ENCODE measurements at places on chromosomes 3 and 15. TPM values are rescaled to one million over a fixed set of nuclear protein-coding genes. Genes with fewer than 3 reads are reported as not detected.

The ARL6IP5 gene
- total RNA-seq: 78.6 TPM

The VIPR1 gene
- 2.0 TPM for total RNA-seq

The MAGI1 gene
- total RNA-seq: 18.6 TPM

The GOLGA8M gene
- total RNA-seq: not detected

The TERC gene
- total RNA-seq: 718 TPM

The SLC9C1 gene
- total RNA-seq: not detected

The DGKG gene
- total RNA-seq: 2.4 TPM

The CHRNA3 gene
- under 0.01 TPM for total RNA-seq

The CAPN7 gene
- 45.4 TPM for total RNA-seq

The CA12 gene
- total RNA-seq: 7.3 TPM

The GABRR3 gene
- total RNA-seq: not detected

The GOLGA8S gene
- total RNA-seq: not detected

The PIERCE2 gene
- 1.8 TPM for total RNA-seq

The BFSP2 gene
- not detected for total RNA-seq

The CACNA2D3 gene
- total RNA-seq: not detected

The SCN11A gene
- under 0.01 TPM for total RNA-seq

The NECTIN3 gene
- 163 TPM for total RNA-seq

The ACOX2 gene
- 4.2 TPM for total RNA-seq

The MGLL gene
- 123 TPM for total RNA-seq

The TM4SF4 gene
- not detected for total RNA-seq

The ARPC4 gene
- 327 TPM for total RNA-seq

The POC1A gene
- total RNA-seq: 2.6 TPM

The SLC2A2 gene
- total RNA-seq: not detected

The PRR20G gene
- not detected for total RNA-seq

The CLRN1 gene
- total RNA-seq: not detected

The POTEB3 gene
- total RNA-seq: not detected

The GHRL gene
- total RNA-seq: not detected

The GP9 gene
- not detected for total RNA-seq

The CLDN1 gene
- total RNA-seq: 16.6 TPM

The KLHL25 gene
- 6.2 TPM for total RNA-seq

The C2CD4B gene
- total RNA-seq: not detected

The EPHA3 gene
- total RNA-seq: 0.22 TPM

The CSPG5 gene
- 0.14 TPM for total RNA-seq

All from placental pericyte (primary cell).